Omental fat pad (tissue), 4 donors: ENCODE measurements at places on chromosomes 1 and 21. TPM values are rescaled to one million over a fixed set of nuclear protein-coding genes. Genes with fewer than 3 reads are reported as not detected.

The TCHH gene
- total RNA-seq, result 1.4 TPM

DNA sequence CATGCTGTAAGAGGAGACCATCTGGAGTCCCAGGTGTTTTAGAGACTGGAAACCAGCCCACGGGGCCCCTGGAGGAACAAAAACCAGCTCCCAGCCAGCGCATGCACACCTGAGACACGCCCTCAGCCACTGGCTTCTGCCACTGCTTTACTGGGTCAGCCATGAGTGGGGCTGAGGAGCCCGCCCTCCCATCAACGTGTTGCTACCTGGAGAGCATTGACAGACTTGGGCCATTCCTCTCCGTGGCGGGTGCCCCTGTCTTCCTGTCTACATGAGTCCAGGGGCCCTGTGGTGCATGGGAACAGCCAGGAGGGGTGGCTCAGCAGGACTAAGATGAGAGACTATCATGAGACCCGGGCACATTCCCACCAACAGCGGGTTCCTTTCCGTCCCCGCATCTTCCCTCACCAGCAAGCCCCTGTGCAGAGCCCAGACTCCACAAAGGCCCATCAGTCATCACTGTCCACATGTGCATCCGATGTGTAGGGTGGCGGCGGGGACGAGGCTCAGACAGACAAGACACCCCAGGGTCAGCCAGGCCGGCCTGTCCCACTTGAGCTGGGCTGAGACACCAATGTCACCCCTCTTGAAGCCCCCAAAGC, 45.4 kb upstream of the POFUT2 start:
- DNase-seq, result no peak

GRCh38 chr1:215894617-215895016, 327.5 kb downstream of the KCTD3 start:
- DNase-seq, result no peak

GRCh38 chr1:19866758-19867157, 15.4 kb upstream of the OTUD3 start:
- no peak for DNase-seq

DNA sequence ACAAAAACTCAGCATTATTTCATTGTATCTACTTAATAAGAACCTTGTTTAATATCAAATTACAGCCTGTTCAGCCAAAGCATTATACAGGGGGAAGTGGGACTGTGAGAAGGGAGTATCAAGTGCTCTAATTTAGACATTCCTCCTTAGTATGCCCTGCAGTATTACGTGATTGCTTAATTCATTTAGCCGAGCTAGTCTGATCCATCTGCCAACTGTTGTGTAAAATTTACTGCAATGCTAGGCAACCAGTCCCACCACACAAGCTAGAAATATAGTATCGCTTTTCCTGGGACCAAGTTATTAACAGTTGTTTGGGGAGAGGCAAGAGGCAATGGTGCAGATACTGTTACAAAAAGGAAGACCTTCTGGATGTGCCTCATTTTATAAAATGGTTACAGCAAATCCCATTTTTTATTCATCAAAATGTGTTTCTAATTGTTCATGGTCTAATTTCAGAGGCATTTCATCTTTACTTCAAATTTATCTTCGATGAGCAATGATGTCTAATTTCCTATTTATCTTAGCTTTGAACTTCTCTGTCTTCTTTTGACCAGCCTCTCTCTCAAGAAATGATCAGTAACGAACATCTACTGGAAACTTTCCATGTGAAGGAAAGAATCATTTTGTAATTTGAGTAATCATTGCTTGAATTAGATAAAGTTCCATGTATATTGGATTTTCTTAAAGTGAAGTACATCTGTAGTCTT, 283.3 kb downstream of the DUSP10 start:
- DNase-seq, result no peak

GRCh38 chr1:153434746-153435455, 18.6 kb downstream of the S100A7A start:
- no peak for DNase-seq
